ENCODE measurements at places on chromosomes 12 and 14.

DNA sequence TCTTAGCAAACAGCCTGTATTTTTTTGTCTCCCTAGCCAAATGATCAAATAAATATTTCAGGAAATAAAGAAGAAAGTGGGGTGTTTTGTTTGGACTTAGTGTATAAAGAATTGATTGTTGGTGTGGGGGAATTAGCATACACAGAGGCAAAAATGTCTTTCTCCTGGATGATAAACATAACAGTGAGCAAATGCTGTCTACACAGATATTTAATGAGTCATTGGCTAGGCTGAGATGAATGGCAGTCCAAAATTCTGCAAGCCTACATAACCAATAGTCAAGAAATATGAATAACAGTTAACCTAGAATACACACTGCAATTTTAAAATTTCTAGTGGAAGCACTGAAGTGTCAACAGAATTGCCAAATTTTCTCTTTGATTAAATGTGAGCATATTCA lies 35.8 kb downstream of the MYF5 start:
- DNase-seq, result no peak

DNA sequence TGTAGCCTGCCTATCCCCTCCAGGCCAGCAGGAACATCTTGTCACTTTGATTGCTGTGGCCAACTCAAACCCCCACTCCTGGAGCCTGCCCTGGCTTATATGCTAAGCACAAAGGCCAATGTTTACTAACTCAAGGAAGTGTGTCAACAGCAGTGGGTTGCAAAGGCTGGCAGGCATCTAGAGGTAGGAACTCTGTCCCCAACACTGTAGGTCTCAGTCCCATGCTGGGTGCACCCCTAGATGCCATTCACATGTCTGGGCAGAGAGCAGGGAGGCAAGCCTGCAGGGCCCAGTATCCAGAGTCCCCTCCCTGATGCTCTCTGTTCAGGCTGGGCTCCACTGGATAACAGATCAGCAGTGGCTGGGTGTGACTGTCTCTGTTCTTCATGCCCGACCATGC lies 1.6 kb upstream of the HPD start:
- no peak for DNase-seq

DNA sequence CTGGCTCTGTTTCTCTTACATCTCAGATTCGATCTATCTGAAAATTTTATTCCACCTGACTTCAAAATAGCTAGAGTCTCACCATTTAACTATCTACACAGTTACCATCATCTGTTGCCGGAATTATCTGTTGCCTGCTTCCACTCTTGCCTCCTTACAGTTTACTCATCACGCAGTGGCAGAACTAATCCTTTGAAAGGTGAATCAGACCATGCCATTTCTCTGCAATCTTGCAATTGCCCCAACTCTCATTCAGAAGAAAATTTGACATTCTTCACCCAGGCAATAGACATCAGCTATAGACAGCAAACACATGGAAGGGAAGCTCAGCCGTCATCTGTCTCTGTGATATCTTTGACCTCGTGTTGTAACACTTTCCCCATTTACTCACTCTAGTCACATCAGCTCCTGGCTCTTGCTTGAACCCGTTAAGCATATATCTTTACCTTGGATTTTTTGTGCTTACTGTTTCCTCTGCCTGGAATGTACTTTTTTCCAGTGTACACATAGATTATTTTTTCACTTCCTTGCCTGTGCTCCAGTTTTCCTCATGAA lies 85.5 kb downstream of the PDE3A start:
- no peak for DNase-seq

DNA sequence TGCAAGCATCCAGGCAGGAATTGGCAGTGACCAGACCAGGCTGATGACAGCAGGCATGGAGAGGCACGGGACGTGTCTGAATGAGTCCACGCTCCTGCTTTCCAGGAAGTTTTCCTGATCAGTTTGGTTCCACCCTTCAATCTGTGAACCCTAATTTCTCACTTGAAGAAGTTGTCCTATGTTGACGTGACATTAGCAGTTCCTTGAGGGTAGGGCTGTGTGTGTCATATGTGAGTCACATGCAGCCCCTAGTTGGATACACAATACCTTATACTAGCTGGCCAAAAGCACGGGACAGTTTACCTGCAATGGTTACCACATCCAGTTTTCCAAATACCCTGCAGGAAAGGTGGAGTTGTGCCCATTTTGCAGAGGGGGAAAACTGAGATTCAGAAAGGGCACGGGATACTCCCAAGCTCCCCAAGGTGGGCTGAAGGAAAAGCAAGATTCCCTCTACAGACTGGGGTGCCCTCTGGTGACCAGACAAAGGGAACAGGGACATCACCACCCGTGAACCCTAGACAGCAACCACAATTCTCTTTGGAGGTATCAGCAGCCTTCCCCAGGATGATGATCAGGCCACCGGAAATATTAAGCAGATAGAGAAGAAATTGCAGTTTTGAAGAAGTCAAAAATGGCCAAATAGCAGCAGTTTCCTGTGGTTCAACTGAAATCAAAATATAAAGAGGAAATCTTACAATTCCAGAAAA lies 194.5 kb downstream of the PHETA1 start:
- no peak for DNase-seq

Measured in stimulated activated CD4-positive, alpha-beta T cell treated with anti-CD3 and anti-CD28 coated beads, Interleukin-15, amount 100 ng/mL, for 24 hours (primary cell).